CD4-positive, alpha-beta memory T cell (primary cell): ENCODE measurements at places on chromosomes 7 and 10.

DNA sequence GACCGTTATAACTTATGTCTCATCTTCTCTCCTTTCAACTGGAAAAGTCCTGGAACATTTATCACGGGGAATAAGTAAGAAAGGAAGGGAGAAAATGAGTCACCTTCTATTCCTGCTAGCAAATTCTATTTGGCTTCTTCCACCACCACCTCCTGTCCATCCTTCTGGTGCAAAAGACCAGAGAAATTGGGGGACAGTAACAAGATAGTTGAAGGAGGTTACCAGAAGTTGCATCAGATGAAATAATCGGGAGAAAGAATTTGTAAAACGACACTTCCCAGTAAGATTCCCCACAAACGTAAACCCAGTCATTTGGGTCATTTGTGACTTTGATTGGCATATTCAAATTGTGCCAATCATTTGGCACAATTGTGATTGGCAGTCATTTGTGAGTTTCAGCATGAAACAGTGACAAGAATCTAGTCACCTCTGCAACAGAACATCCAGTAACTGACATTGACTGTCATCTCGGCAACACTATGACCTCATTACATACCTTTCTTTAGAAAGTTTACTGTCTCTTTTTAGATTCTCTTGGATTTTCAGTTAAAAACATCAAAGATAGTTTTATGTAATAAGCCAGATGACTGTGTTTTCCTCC is 51.3 kb upstream of the PIK3CG start:
- no peak for DNase-seq

- DNase-seq: no peak
Measured at GRCh38 chr10:2627969-2628368, 439.4 kb upstream of the PFKP start.

DNA sequence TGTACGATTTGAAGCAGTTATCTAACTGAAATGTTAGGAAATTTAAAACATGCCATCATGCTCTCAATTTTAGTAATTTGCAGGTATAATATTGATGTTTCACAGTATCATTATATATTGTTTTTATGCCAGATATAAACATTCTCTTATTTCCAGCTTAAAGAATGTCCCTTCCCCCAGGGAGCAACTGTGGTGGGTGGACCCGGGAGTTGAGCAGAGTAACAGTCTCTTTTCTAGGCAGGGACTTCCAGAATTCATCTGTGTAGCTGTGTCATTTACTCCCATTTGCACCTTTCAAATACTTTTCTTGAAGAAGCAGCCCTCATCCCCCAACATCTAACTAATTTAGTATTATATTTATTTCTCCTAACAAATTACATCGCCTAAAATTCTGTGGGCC is 9.6 kb downstream of the INPP5F start:
- no peak for DNase-seq

GRCh38 chr7:108203537-108203936 is 73.4 kb upstream of the LAMB4 start:
- DNase-seq: no peak

DNA sequence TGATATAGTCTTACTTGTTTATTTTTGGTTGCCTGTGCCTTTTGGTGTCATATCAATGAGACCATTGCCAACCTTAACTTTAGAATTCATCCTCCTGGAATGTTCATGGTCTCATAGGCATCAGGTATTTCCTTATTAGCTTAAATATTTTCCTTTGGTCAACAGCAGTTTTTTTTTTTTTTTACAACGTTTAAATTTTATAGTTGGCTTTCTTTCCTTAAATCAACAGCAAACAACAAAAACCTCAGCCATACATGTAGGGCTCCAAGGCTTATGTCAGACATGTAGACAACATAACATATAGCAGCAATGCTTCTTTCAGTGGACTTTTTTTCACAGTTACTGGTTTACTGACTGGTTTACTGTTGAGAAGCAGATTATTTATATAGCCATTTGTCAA is 22.7 kb downstream of the ENTPD7 start:
- DNase-seq: no peak

DNA sequence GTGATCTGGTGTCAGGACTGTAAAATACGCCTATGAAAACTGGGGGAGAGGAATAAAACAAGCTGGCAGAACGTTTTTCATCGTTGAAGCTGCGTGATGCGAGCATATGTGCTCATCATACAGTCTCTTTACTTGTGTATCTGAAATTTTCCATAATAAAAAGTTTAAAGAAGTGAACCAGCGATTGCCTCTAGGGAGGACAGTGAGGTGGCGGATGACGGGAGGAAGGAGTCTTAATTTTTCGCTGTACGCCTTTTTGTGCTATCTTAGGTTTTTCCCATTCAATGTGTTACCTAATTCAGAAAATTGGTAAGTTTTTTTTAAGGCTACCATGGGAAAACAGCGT is 891 bp upstream of the WAPL start:
- DNase-seq: no peak

DNA sequence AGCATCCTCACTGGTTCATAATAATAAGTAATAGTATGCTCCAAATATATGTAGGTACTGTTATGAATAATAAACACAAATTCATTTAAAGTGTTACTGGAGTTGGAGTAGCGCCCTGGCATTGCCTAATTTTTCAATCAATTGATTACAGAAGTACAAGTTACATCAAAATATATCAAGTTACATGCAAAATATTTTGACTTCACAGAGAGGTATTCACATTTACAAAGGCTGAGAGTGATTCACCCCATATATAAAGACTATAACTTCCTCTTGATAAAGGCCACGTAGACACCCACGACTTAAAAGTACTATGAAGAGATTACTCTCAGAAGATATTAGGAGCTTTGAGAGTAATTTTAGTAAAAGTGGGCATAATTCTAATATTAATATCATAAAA is 13.6 kb upstream of the COL17A1 start:
- no peak for DNase-seq
